Activated CD4-positive, CD25-positive, alpha-beta regulatory T cell treated with anti-CD3 and anti-CD28 coated beads, Interleukin-2, amount 50 U/mL, for 16 hours (primary cell): ENCODE measurements at places on chromosomes 1 and 21.

GRCh38 chr1:13825033-13825432 is 125.0 kb downstream of the PRDM2 start:
- no peak for DNase-seq

- DNase-seq: no peak
Observed at GRCh38 chr1:208100906-208101305, 143.3 kb downstream of the PLXNA2 start.

DNA sequence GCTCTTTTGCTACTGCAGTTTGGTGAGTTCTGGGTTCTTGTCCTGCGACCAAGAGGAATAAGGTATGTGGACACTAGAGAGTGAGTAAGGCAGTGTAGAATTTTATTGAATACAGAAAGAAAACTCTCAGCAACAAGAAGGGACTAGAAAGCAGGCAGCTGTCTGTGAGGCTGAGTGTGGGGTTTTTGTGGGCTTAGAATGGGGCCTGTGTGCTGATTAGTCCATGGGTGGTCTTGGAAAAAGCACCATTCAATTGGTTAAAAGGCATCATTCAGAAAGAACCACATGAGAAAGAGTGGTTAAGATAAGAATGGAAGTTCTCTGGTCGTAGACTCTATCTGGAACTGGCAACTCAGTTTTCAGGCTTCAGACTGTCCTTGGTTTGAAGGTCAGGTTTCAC is 298.8 kb downstream of the TGFB2 start:
- no peak for DNase-seq

DNA sequence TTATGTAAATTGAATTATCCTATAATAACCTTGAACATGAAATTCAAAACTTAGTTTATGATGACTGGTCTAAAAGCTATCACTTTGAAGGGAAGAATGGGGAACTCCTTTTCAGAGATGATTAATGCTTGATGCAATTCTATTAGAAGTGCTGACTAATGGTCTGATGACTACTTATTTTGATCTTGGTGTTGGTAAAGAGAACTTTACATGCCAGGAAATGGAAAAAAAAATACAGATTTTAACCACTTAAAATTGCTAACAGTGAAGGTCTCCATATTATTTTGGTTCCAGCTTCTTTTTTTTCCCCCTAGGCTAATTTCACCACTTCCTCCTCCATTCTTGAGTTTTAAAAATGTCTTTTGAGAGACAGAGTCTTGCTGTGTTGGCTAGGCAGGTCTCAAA is 22.9 kb downstream of the S1PR1 start:
- no peak for DNase-seq

GRCh38 chr1:21066356-21067012 is 110.2 kb downstream of the EIF4G3 start:
- DNase-seq: no peak

- DNase-seq: no peak
Observed at GRCh38 chr1:201566933-201567801, 28.2 kb downstream of the NAV1 start.

DNA sequence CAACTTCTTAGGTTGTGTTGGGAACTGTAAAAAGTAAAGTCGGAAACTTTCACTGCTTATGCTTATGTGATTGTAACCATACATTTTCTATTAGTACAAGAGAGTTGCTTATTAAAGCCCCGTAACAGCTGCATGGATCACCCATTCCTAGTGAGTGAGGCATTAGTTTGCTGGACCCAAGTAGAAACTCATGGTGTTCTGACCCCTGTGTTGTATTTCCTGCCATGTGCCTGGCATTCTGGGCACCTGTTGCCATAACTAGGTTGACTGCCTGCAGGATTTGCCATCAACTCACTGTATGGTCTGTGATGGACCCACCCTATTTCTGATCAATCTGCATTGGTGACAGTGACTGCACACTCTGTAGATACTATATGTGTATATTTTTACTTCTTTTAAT is 173.0 kb downstream of the PGBD5 start:
- DNase-seq: no peak

GRCh38 chr1:171983584-171983983 is 142.3 kb downstream of the DNM3 start:
- no peak for DNase-seq

- no peak for DNase-seq
Observed at GRCh38 chr1:26626994-26627393, 68.8 kb upstream of the ARID1A start.

- no peak for DNase-seq
Observed at GRCh38 chr1:1165485-1165884, 8.2 kb upstream of the TTLL10 start.

DNA sequence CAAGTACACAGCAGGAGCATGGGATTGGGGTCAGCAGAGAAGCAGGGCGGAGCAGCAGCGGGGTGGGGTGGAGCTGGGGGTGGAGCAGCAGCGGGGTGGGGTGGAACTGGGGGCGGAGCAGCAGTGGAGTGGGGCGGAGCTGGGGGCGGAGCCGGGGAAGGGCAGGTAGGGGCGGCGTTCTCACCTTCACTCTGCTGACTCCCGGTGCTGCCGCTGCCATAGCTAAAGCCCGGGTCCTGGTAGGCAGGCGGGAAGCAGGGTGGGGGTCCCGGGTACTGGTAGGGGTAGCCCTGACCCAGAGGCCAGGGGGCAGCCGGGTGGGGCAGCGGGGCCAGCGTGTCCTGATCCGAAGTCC is 6.7 kb downstream of the TAS1R3 start:
- DNase-seq: no peak

GRCh38 chr1:175844877-175845276 is 101.5 kb upstream of the TNR start:
- DNase-seq: no peak

DNA sequence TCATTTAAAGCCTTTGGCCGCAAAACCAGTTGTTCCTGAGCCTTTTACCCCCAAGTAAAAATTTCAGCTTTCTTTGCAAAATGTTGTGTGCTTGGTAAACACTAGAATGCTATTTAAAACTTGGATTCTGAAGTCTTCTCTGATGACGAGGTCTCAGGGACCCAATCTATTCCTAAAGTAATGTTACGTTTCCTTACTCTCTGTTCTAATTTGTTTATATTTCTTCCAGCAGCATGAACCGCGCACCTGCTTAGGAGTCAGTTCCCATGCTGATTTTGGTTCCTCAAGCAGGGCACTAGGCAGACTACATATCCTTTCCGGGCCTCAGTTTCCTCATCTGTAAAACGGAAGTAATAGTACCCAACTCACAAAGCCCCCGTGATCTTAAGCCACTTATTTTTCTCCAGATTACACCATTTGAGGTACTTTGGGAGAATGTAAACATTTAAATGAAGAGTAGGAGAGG is 969 bp upstream of the ALDH4A1 start:
- no peak for DNase-seq

- no peak for DNase-seq
Observed at GRCh38 chr1:156999596-157000320, 45.8 kb downstream of the ARHGEF11 start.

DNA sequence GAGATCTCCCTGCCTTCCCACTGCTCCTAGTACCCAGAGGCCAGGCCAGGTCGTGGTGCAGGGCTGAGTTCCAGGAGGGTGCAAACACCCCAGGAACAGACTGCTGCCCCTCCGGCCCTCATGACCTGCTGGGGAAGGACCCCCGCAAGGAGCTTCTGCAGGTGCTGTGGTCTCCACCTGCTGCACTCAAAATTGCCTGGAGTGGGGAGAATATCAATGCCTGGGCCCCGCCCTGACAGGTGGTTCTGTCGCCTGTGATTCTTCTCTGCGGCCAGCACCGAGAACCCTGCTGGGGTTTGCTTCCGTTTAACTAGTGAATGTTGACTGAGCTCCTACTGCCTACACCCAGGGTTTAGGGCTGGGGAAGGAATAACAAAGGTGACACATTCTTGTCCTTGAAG is 2.1 kb upstream of the TFF3 start:
- DNase-seq: no peak

DNA sequence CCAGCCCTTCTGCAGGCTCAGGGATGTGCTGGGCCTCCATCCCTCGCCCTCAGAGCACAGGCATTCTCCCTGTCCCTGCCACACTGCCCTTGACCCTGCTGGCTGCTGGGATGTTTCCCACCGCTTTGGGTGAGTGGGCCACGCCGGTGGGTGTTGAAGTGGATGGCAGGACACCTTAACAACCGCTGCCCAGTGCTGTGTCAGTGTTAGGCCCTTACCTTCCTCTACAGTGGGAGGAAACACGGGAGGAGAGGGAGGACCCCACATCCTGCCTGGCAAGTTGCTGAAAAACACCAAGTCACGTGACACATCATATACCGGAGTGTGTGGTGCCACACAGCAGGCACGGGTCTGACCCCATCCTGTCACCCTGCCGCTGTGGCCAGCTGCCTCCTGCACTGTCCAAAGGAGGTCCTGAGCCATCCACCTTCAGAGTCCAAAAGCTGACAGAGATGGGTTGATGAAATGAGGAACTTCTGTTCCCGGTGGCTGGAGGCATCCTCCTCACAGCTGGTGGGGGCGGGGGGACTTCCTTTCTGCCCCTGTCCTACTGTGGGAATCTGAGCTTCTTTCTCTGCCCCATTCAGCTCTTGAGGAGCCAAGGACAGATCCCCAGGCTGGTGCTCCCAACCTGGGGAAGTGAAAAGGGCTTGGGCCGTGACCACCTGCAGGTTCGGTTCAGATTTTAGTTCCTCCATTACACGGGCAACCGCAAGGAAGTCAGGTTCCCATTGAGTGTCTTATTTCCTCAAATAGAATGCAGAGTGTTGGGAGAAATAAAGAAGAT is 3.2 kb upstream of the THEMIS2 start:
- DNase-seq: peak; percentile 34

GRCh38 chr1:244294599-244295224 is 157.0 kb downstream of the ADSS2 start:
- DNase-seq: no peak

- DNase-seq: no peak
Observed at GRCh38 chr1:226664413-226665101, 74.5 kb downstream of the ITPKB start.

DNA sequence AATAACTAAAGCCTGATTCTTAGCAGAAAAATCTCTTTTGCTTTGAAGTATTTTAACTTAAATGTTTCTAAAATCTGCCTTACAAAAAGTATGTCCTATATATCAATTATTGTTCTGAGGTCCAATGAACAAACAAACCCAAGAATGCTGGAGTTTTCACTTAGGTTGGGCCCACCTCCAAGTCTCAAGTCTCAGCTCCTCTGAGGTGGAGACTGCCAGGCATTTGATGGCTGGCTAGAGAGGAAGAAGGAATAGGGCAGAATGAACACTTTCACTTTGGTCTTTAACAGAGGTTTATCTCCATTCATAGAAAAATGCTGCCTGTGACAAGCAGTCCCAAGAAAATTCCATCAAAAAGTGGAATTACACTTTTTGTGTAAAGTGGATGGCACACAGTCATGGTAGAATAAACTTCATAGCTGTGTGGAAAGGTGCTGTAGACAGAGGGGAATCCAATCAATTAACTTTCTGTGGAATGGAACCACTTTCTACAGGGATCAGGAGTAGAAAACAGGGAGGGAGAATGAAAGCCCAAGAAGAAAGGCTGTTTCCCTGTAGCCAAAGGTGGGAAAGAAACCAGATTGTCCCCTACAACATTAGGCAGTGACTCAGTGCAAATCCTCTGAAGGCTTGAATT is 349.4 kb upstream of the RUNX1 start:
- no peak for DNase-seq

DNA sequence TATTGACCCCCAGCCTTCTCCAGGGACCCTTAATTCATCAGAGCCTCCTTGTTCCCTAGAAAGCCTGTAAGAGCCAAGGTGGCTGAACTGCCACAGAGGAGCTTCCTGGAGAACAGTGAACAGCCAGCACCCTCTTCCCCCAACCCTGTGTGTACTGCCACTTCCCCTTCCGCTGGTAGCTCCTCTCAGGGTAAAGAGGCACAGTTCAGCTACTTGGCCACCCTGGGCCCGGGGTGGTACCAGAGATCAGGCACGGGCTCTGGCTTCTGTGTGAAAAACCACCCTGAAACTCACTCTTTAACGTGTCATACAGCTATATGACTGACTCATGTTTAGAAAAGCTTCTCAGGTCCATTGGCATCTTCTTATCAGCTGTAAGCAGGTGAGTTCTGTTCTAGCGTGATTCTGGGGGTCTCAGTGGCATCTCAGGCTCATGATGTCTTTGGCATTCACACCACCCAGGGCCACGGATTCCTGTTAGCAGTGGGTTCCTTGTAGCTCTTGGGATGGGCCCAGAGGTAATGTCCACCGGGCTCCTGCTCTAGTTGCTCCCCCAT is 22.4 kb downstream of the ARMH1 start:
- no peak for DNase-seq

DNA sequence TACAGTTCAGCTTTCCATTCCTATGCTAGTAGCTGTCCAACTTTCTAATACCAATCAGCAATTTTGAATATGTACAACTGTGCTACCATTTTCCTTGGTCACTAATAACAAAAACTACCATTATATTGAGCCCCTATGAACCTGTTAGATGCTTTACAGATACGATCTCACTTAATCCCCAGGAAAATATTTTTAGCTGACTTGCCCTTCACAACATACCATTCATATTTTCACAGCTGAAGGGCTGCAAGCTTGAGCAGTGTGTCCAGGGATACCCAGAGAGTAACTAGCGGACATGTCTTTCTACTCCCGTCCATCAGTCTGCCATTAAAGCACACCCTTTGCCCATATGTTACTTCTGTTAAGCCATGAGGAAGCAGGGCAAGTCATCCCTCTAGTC is 140.5 kb downstream of the SPATA46 start:
- no peak for DNase-seq

DNA sequence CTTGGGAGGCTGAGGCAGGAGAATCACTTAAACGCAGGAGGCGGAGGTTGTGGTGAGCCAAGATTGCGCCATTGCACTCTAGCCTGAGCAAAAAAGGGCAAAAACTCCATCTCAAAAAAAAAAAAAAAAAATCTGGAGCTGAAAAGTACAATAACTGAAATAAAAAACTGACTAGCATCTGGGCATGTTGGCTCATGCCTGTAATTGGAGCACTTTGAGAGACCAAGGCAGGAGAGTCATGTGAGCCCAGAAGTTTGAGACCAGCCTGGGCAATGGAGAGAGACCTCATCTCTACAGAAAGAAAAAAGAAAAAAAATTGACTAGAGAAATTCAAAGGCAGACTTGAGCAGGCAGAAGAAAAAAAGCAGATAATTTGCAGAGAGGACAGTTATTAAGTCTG is 18.1 kb downstream of the CLDN19 start:
- DNase-seq: no peak

DNA sequence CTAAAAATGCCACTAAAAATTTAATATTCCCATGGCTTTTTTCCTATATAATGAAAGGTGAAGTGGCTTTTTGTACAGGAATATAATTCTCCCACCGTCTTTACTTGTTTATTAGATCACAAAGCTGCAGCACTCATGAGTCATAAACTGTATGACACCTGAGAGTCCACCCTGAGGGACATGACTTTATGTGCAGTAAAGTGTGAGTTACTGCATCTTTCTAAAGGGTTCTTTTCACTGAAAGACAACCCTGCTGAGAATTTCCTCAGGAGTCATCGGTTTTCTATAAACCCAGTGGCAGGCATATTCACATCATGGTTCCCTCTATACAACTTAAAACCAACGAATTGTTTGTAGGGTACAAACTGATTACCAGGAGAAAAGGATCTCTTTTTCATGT is 77.4 kb downstream of the APP start:
- no peak for DNase-seq

GRCh38 chr1:84103197-84103992 is 40.7 kb upstream of the PRKACB start:
- DNase-seq: no peak
